Smooth muscle cell of the pulmonary artery (primary cell): ENCODE measurements at places on chromosomes 5 and 9. TPM values are rescaled to one million over a fixed set of nuclear protein-coding genes. Genes with fewer than 3 reads are reported as not detected.

ANKH gene
- 73.7 and 83.0 TPM in 2 replicates for total RNA-seq

LCP2 gene
- not detected in 2 replicates for total RNA-seq

PPP6C gene
- 10.6 and 18.7 TPM in 2 replicates for total RNA-seq

SYK gene
- total RNA-seq, result not detected in 2 replicates

TRAF1 gene
- total RNA-seq, result 9.3 and 13.3 TPM in 2 replicates

AJM1 gene
- total RNA-seq, result 3.6 and 4.0 TPM in 2 replicates

FOXD4L6 gene
- total RNA-seq, result 0.13 and 0.17 TPM in 2 replicates

FASTKD3 gene
- total RNA-seq, result 5.9 and 7.1 TPM in 2 replicates

CSF2 gene
- total RNA-seq, result 1.9 TPM in 1 of 2 replicates, not detected in the other

CARTPT gene
- not detected in 2 replicates for total RNA-seq

TNFSF8 gene
- total RNA-seq, result not detected in 2 replicates

SPARC gene
- total RNA-seq, result 3,440 and 4,647 TPM in 2 replicates

TEK gene
- total RNA-seq, result 3.4 and 15.5 TPM in 2 replicates

CDK5RAP2 gene
- total RNA-seq, result 45.5 and 67.0 TPM in 2 replicates

IFNA13 gene
- not detected in 2 replicates for total RNA-seq

AGXT2 gene
- total RNA-seq, result not detected in 2 replicates

MEIKIN gene
- total RNA-seq, result not detected in 2 replicates

IGFBPL1 gene
- total RNA-seq, result 0.20 TPM in 1 of 2 replicates, not detected in the other

SPINK14 gene
- total RNA-seq, result not detected in 2 replicates

PALM2AKAP2 gene
- 25.2 and 42.6 TPM in 2 replicates for total RNA-seq
